ENCODE measurements at places on chromosomes 11 and 22.

- DNase-seq, result no peak
Measured at GRCh38 chr22:37002633-37003032, 16.6 kb downstream of the TST start.

GRCh38 chr22:43789452-43789851 lies 22.7 kb downstream of the EFCAB6 start:
- DNase-seq, result no peak

DNA sequence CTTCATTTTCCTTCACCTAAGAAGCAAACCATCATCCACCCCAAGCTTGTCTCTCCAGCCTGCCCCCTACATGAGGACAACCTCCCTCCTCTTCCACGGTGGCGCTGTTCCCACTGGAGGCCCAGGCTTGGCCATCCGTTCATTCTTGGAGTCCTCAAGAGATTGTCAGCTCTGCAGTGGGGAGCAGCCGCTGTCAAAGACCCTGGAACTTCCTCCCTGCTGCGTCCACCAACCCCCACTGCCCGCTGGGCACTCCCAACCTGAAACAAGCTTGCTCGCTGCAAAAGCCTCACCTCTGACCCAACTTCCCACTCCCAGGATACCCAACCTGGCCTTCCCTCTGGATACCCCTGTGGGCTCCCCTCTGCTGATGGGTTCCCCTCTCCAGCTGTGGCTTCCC lies 10.4 kb upstream of the CD81 start:
- DNase-seq, result no peak

DNA sequence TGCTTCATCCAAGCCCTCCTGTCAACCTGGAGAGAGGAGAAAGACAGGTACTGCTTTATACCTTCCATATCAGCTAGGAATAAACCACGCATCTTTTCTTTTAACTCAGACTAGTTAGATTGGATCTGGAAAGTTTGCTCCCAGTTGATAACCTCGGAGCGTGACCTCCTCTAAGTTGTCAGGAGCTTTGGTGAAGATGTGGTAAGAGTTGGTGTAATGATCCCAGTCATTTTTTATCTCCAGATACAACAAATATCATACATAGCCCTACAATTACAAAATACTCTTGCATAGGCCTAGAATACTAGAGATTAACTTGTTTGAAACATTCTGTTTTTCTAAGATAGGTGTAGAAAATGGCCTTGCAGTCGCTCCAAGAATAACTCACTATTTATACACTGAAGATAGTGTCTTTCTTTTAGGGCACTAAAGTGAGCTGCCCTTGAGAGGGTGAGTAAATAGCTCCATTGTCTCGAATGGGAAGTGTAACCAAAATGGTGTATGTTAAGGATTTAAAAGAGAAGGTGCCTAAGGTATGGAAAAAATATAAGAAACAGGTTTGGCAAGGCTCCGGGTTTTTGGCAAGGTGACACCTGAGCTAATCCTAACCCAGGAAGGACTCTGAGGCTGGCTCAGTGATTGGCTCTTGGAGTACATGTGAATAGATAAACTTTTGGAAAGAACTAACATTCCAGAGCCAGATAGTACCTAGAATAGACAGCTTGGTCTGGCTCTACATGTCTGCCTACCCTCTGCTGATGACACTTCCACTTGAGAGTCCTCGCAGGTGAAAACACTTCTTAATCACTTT lies 59.4 kb downstream of the GLYATL1 start:
- DNase-seq, result no peak

DNA sequence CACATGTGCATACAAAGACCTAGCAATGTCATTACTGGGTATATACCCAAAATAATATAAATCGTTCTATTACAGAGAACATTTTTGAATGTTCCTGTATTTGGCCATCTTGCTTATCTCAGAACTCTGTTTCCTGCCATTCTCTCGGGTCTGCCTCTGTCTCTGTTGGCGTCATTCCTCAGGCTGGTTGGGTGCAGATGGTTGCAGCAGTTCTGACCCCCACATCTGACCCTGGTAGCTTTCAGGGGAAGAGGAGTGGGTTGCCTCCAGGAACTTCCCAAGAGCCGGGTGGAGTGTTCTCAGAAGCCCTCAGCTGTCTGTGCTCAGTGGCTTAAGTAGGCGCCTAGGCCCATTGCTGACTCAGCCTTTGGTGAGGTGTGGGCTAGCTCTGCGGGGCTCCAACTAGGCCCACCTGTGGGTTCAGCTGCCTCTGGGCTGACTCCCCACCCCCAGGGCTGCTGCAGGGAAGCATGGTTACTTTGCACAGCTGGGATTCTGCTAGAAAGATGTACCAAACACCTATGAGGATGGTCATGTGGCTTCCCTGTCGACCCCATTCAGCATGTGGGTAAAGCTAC lies 114.0 kb downstream of the TBC1D22A start:
- DNase-seq, result no peak

GRCh38 chr22:25843660-25844405 lies 101.8 kb downstream of the MYO18B start:
- no peak for DNase-seq

DNA sequence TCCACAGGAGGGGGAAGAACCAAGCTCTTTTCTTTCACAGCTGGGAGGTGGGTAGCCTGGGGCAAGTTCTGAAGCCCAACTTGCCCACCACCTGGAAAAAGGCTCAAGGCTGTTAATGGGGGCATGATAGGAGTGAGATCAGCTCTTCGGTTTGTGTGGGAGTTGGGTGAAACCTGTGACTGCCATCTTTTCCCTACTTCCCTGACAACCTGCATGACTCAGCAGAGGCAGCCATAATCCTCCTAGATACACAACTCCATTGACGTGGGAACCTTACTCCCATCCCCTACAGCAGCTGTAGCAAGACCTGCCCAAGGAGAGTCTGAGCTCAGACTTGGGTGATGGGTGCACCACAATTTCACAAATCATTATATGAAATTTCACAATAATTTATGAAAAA lies 13.3 kb upstream of the OOSP4B start:
- DNase-seq, result no peak

DNA sequence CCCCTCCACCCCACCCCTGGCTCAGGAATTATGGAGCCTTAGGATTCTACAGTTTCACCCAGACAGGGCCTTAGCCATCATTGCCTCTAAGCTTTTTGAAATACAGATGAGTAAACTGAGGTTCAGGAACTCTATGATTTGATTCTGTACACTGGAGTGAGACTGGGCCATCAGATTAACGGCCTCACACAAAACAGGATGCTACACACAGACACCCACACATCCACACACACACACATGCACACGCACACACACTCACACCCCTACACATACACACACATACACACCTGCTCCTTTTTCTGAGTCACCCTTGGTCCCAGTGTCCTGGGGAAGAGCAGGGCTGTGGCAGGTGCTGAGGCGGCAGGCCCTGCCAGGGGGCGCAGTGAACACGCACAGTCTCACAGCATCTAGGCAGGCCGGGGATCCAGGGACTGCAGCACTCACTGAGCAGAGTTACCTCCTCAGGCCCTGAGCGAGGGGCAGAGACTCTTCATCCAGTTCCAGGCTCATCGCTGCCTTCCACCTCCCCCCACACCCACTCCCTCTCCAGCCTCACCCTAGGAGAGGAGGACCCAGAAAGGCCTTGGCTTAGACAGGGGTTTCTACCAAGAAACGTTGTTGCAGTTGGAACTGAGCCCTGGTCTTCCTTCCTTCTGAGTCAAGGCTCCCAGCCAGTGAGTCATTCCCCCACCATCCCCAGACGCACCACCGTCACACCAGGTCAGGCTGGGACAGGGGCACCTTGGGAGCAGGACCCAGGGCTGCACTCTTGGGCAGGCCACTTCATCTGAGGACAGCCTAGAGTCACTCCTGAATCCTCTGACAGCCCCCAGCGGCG lies 89.8 kb upstream of the PARVA start:
- no peak for DNase-seq

DNA sequence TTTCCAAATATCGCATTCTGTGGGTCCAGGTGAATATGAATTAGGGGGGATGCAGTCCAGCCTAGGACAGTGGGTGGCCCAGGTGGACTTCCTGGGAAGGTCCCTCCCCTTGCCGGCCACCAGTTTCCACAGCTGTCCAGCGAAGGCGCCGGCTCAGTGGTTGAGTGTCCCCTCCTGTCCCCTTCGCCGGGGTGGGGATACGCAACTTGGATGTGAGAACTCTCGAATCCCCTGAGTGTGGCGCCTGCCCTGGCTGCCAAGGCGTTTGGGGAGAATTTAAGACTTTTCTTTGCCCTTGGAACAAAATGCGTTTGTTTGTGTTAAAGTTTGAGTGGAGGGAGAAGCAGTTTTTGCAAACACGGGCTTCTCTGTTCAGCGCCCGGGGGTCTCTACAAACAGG lies 123.7 kb downstream of the KCNQ1OT1 start:
- DNase-seq, result no peak

DNA sequence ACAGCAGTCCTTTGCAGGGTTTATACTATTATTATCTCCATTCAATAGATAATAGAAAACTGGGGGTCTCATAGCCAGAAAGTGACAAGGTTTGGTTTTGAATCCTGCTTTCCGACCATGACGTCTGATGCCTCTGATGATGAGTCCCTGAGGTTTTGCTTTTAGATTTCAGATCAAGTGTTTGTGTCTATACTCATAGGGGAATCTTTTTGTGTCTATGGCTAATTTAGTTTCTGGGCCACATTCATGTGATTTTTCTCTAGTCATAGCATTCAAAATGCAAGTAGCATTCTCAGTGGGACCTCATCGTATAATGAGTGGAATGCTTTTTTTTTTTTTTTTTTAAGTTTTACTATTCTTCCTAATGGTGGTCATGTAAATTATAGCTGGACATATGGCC lies 72.9 kb downstream of the TNRC6B start:
- no peak for DNase-seq

- DNase-seq, result no peak
Measured at GRCh38 chr22:19507534-19507861, 16.7 kb downstream of the CLDN5 start.

DNA sequence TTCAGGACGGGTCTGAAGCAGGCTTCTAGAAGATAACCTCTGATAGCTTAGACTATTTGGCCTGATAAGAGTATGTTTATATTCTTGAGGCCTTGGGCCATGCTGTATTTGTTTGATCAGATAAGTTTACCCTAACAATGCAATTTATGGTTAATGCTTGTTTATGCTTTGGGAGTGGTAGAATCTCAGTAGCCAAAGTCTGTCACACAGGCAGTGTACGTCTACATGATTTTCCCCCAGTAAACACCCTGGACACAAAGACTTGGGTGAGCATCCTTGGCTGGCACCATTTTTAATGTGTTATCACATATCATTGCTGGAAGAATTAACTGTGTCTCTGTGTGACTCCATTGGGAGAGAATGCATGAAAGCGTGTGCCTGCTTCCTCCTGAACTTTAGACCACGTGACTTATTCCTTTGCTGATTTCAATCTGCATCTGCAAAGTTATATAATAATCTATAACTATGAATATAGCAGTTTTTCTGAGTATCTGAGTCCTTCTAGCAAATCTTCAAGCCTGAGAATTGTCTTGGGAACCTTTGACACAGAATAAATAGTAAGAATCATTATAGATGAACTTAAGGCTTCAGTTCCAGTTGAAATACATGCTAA lies 172.4 kb downstream of the CASP12 start:
- no peak for DNase-seq

GRCh38 chr11:116530705-116531104 lies 242.1 kb downstream of the BUD13 start:
- no peak for DNase-seq

DNA sequence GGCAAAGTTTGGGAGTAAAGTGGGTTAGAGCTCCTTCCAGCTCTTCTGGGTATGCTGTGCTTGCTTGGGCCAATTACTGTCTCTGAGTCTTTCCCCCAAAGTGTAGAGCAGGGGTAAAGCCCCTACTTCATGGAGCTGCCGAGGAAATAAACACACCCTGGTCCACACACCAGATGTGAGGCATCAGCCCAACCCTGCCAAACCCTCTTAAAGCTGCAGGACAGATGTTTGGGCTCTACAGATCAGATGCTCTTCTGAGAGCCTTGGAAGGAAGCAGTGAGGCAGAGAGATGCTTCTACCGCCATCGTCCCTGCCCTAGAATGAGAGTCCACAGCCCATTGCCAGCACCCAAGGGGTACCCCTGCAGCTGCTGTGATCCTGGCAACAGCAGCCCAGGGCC lies 64.7 kb downstream of the ELFN2 start:
- DNase-seq, result no peak

DNA sequence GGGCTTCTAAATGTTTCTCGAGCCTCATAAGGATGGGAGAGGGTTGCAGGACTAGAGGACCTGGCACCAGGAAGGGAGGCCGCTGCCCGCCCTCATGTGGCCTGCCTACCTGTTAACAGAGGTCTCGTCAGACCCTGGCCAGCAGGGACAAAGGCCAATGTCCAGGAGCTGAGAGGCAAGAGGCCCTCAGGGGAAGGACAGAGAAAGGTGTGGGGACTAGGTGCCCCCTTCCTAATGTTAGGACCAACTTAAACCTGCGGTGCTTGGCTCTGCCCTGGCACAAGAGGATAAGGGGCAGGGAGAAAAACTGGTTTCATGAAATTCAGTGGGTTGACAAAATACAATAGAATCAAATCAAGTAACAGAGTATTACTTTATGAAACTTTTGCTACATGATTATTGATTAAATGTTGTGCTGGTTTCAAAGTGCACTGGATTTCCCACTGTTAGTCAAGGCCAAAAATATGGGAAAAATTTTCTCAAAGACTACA lies 20.0 kb upstream of the SYT12 start:
- no peak for DNase-seq

GRCh38 chr11:83259559-83259958 lies 26.6 kb downstream of the CCDC90B start:
- no peak for DNase-seq

DNA sequence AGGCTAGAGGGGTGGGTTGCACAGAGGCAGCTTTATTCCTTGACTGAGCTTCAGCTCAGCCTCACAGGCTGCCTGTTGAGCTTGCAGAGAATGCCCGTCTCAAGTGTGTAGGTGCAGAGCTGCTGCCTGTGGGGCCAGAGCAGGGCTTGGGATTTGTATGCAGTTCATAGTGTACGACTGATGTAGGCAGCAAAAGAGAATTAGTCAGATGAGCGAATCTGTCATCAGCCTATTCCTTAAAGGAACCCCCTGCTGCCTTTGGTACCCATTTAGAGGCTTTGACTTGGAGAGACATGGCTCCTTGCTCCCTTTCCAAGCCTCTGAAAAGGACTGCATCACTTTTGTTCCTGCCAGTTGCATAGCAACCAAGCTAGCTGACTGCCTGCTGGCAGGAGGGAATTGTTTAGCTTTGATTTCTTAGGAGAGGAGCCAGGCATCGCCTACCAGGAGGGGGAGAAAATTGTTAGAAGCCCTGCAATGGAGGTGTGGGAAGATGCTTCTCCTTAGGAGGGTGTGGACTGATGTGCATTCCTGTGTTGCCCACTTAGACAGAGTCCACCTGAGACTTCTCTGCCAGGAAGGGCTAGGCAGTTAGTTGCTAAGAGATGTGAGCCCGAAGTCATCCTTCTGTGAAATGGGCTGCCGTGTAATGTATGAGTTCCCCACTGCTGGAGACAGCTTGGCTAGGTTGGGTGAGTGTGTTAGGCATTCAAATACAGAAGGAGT lies 10.9 kb downstream of the ACO2 start:
- DNase-seq, result no peak

DNA sequence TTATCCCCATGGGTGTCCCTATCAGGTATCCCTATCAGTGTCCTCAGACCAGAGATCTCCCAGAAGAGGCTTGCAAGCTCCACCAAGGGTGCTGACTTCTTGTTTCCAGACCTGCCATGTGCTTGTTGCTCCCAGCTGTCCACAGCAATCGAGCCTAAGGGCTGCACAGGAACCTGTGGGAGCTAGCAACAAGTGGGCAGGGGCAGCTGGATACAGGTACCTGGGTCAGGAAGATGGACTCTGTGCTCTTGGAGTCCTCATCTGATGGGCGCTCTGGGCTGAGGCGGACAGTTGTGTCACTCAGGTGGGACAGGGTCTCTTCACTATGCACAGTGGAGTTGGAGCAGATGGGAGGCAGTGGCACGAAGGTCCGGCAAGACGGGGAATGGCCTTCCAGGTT lies 99.2 kb downstream of the RNF169 start:
- no peak for DNase-seq

Data from NCI-H2029 treated with DMSO at 0.1 percent for 48 hours (cell line).